ENCODE measurements at places on chromosomes 2 and 18.

- no peak for DNase-seq
These were observed 291.5 kb downstream of the ZNF516 start for GRCh38 chr18:76203552-76203951.

- no peak for DNase-seq
These were observed 11.0 kb downstream of the NFATC1 start for GRCh38 chr18:79406708-79407107.

DNA sequence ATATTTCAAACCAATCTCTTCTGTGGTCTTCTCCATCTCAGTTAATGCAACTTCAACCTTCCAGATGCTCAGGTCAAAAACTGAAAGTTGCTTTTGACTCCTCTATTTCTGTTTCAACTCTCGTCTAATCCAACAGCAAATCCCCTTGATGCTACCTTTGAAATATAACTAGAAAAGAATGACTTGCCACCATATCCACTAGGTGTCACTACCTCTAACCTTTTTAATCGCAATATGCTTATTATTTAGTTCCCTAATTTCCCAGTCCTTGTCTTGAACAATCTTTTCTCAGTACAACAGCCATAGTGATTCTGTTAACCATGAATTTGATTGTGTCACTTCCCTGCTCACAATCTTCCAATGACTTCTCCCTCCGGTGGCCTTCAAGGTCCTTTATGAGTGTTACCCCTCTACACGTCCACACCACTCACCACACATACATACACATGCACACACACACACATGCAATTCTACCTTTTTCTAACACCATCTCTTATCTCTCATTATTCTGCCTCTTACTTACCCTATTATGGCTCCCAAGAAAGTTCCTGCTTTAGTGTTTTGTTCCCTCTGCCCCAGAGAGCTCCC, 245.5 kb upstream of the KCNJ3 start:
- DNase-seq: no peak

DNA sequence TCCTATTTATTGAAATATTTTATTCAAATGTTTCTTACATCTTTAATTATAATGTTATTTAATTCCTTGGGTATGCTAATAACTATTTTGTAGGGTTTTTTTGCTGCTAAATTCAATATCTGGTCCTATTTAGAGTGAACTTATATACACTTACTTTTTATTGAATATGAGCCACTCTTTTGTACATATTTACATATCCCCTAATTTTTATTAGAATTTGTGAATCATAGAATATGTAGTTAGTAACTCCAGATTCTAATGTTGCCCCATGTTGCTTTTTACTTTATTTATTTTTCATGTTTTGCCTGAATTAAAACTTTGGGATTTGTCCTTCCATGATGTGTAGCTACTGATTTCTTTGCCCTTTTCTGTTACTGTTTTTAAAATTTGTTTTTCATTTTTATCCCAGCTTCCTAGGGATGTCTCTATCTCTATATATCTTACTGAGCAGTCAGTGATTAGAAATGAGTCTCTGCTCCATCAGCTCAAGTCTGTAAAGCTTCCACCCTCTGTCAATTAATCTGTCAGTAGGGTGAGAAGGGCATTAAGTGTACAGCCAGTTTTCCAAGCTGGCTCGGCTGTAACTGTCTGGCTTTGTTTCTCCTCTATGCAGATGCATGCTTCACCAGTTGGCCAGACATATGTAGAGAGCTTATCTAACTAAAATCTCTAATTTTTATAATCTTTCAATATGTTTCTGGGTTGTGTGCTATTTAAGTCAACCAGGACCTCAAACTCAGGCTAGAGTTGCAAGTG, 256.9 kb downstream of the CDH19 start:
- no peak for DNase-seq

DNA sequence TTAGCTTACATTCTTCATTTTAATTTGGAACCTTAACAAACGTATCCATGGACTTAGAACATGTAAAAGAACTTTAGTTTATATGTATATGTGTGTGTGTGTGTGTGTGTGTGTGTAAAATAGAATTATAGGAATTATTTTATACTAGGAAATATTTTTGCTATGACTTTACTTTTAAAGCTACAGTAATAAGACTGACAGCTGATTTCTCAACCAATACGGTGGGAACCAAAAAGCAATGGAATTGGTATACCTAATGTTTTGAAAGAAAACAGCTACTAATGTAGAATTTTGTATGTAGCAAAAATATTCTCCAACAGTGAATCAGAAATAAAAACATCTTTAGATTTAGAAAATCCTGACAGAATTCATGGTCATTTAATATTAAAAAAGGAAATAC, 146.5 kb upstream of the ARL4C start:
- DNase-seq: no peak

- no peak for DNase-seq
These were observed 83.3 kb downstream of the EML4 start for GRCh38 chr2:42252464-42252863.

DNA sequence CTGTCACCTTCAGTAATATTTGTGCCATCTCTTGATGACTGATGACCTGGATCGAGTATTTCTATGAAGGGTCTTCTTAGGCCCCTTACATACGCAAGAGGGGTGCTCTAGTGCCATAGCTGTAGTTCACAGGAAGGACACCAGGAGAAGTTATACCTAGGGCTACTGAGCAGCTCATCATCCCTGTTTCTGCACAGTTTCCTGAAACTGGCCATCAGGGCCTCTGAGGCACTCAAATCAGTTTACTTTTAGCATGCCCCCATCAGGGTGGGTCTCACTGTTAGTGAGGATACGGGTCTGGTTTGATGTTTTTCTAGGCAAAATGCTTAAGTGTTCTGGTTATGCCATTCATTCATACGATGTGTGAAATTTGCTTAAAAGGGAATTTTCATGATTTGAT, 20.0 kb upstream of the FBLN7 start:
- no peak for DNase-seq

GRCh38 chr2:74566076-74566753, 11.7 kb downstream of the DOK1 start:
- no peak for DNase-seq

DNA sequence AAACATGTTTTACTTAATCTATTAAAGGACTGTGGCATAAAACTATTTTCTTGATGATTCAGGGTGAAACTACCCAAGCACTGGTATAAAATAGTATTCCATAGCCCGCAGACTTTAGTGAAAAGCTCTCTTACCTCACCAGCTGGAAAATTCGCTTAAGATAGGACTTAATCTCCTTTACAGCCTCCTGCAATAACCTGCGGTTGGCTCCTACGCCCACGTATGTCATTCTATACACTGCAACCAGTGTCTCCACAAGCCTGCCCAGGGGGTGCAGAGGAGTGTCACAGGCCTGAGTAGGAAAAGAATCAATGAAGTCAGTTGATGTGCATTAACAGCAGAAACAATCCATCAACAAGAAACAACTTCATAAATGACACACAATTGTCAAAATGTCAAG, 11.3 kb upstream of the MPP4 start:
- DNase-seq: no peak

DNA sequence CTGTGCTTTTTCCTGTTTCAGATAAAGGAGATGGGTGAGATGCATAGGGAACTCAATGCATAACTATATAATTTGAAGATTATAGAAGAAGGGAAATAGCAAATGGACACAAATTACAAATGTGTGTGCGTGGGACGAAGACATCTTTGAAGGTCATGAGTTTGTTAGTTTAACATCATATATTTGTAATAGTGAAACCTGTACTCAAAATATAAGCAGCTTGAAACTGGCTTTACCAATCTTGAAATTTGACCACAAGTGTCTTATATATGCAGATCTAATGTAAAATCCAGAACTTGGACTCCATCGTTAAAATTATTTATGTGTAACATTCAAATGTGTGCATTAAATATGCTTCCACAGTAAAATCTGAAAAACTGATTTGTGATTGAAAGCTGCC, 16.4 kb upstream of the MSH2 start:
- DNase-seq: no peak

- no peak for DNase-seq
These were observed 864.6 kb downstream of the SUCLG1 start for GRCh38 chr2:83594241-83595120.

DNA sequence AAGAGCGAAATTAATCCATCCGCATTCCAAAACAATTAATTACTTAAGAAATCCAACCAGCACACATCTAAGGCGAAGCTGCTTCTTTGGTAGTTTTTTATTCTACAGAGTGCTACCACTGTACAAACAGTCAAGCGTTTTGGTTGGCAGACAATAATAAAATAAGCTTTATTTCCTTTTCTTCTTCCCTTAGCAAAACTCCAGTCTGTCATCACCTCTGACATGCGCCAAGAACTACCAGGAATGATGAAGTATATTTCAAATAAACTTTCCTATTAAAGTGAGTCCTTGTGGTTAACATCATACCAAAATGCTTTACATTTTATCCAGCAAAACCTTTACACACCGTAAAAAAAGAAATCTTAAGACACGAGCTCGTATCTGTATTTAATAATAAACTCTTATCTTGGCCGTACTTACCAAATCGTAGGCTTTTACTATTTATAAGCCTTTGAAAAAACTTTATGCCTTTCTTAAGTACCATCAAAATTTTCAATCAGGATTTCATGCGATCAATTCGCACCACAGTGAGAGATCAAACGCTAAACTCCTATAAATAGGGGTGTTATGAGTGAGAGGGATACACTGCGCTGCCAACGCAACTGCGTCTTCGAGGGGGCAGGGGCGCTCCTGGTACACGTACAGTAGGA, 1.3 kb downstream of the ATL2 start:
- peak; percentile 60 for DNase-seq

GRCh38 chr2:18178736-18179349, 300.4 kb downstream of the KCNS3 start:
- peak; percentile 26 for DNase-seq

- DNase-seq: no peak
These were observed 62.5 kb downstream of the C1D start for GRCh38 chr2:68000170-68000825.

DNA sequence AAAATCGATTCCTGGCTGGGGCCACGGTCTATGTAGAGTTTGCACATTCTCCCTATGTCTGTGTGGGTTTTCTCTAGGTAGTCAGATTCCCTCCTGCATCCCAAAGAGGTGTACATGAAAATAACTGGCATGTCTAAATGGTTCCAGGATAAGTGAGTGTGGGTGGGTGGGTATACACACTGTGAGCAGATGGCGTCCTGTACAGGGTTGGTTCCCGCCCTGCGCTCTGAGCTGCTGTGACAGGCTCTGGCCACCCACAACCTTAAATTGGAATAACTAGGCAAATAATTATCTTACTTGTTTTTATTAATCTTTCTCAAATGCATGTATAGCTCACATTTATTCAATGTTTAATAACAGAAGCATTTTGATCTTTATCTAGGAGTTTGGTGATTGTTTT, 16.3 kb downstream of the THOC1 start:
- DNase-seq: no peak

Data from CD4-positive, alpha-beta T cell treated with Interleukin-17A for 4 hours (primary cell).